ENCODE measurements at places on chromosomes 16 and 17.

GRCh38 chr17:78820841-78821240 lies 19.8 kb downstream of the USP36 start:
- no peak for DNase-seq

- no peak for DNase-seq
Observed at GRCh38 chr16:12881182-12881581, 20.2 kb upstream of the SHISA9 start.

GRCh38 chr16:1812732-1813163 lies 13.9 kb downstream of the HAGH start:
- DNase-seq: peak; percentile 71

DNA sequence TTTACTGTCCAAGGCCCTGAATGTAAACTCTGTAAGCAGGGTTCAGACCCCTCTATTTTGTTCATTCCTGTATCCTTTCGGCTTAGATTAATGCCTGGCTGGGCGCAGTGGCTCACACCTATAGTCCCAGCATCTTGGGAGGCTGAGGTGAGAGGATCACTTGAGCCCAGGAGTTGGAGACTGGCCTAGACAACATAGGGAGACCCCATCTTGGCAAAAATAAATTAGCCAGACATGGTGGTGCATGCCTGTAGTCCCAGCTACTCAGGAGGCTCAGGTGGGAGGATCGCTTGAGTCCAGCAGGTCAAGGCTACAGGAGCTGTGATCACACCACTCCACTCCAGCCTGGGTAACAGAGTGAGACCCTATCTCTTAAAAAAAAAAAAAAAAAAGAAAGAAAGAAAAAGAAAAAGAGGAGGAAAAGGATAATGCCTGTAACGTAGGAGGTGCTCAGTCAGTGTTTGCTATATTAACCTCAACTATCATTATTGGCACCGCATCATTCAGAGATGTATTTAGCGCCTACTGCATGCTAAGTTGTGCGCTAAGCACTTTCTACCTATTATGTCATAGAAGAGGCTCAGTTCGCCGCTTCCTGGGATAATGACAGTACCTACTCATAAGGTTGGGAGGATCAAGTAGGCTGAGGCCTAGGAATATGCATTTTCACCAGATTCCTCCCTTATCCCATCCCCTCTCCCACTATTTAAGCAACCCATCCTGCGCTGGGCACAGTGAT lies 5.0 kb downstream of the SOCS1 start:
- no peak for DNase-seq

- no peak for DNase-seq
Observed at GRCh38 chr17:77849239-77849638, 109.3 kb upstream of the TNRC6C start.

DNA sequence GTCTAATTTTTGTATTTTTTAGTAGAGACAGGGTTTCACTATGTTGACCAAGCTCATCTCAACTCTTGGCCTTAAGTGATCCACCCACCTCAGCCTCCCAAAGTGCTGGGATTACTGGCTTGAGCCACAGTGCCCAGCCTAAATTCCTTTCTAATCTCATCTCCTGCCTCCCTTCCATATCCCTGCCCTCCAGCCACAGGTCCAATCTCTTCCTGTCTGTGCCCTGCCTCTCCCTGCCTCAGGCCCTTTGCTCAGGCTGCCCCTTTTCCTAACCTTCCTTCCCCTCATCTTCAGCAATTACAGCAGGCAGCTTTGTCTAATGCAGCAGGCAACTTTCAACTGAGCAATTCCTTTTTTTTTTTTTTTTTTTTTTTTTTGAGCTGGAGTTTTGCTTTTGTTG lies 46.8 kb downstream of the CFAP20 start:
- DNase-seq: no peak

DNA sequence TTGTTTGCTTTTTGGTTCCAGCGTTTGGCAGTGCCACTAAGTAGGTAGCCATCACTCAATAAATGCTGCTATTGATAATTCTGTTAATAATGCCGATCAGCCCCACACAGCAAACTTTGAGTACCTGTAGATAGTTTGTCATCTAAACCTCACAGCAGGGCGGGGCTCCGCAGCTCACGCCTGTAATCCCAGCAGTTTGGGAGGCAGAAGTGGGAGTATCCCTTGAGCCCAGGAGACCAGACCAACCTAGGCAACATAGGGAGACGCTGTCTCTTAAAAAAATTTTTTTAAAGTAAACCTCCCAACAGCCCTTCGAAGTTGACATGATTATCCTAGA lies 1.6 kb downstream of the BFAR start:
- no peak for DNase-seq

- DNase-seq: no peak
Observed at GRCh38 chr17:12536472-12536871, 129.2 kb upstream of the MYOCD start.

DNA sequence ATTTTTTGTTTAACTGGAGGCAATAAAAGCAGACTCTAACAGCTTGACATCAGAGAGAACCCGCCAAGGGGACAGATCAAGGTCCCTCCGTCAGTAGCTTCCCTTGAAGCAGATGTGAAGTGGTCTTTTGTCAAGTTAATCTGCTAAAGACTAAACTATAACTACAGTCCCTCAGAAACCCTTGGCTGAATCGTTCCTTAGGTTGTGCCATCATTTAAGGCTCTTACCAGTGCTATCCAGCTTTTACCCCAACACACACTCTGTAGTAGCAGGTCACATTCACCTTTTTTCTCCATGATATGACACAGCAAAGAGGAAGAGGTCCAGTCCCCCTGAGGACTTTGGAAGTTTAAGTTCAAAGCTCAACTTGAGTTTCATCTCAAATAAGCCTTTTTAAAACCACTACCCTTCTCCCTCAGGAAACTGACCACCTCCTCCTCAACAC lies 49.7 kb downstream of the ERN1 start:
- DNase-seq: no peak

DNA sequence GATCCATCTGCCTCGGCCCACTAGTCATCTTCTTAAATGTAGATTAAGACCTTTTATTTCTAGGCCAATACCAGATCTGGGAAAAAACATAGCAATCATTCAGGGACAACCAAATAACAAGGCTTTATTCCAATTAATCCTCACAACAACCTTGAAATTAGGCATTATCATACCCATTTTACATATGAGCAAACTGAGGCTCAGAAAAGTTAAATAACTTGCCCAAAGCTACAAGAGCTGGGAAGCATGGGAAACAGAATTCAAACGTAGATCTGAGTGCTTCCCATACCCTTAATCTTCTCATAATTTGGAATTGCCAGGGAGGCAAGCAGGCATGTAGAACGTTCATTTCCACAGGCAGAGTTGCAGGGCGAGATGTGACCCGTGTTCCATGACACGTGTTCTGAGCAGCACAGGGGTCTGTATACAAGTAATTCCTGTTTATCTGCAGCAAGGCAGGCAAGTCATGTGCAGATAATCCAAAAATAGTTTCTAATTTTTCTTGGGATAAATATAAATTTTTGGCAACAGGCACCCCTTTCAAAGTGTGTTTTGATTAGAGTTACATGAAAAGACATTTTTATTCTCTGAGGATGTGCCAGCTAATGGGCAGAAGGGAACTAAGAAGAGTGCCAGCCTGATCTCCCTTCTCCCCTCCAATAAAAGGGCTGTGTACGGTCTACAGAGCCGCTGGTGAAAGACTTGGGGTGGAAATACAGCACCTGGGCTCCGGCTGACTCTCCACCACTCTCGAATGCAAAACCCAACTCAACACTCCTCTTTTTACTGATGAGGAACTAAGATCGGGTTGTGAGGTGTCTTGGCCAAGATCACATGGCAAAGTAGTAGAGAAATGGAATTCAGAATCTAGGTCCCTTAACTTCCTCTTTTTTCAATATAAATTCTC lies 27.7 kb upstream of the MYOCD start:
- no peak for DNase-seq

DNA sequence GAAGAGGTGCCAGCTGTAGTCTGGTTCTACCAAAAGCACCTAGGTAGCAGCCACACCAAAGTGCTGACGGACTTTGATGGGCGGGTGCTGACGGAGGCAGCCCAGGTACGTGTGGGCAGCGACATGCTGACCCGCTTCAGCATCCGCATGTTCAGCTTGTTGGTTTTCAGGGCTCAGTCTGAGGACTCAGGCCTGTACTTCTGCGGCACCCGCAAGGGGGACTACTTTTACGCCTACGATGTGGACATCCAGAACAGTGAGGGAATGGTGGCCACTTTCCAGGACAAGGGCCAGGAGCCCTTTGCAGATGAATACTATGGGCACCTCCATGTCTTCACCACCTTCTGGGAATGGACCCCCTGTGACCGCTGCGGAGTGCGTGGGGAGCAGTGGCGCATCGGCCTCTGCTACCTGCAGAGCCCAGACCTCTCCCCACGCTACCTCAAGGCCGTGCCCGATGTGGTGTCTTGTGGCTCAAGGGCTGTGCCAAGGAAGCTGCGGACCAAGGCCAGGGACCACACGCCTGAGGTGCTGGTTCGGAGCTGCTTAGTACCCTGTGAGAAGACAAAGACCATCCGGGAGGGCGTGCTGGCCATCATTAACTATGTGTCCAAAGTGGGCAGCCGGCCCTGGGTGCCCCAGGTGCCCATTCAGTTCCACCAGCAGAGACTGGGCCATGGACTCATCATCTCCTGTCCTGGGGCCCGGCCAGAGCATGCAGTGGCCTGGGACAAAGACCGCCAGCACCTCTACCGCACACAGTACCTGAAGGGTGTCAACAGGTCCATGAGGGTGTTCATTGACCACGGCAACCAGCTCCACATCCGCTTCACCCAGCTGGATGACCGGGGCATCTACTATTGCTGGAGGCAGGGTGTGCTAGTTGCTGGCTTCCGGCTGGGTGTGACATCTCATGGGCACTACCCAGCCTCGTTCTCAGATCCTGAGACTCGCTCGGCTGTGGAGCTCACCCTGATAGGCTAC lies 5.0 kb upstream of the EFTUD2 start:
- no peak for DNase-seq

- DNase-seq: no peak
Observed at GRCh38 chr17:31224366-31224765, 72.7 kb downstream of the OMG start.

DNA sequence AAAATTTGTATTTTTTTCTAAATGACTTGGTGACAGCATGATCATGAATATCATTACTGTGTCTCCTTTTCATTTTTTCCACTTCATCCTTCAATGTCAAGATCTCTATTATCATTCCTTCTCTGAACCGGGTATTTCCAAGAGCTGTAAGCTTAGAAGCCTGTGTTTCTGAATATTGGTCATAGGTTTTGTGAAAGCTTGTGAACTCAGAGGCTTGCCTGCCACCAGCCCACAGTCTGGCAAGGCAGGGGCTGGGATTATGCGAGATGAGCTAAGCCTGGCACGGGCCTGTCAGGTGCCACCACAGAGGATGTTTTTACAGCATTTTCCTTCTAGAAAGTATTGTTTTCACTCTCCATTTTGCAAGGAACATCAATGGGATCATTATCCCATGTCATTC lies 92.8 kb downstream of the MYH10 start:
- DNase-seq: no peak

DNA sequence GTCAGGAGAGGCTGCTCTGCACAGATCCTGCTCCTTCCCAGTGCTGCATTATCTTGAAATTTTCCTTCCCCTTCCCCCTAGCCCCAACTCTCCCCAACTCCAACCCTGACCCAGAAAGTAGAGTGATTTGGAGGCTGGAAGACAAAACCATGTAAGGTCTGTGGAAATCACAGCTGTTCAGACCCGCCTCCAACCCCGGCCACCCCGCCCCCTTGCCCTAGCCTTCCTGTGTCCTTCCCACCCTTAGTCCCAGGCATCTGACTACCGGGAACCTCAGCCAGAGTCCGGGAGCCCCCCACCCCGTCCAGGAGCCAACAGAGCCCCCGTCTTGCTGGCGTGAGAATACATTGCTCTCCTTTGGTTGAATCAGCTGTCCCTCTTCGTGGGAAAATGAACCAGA lies at the start of gene AOC3:
TSS of gene AOC3 (plus strand) at position 246 of the 400 bp plus-strand sequence. CDS start at position 391, 145 bp downstream.
- DNase-seq: no peak

GRCh38 chr17:31509805-31510177 lies 118.3 kb downstream of the RAB11FIP4 start:
- no peak for DNase-seq

DNA sequence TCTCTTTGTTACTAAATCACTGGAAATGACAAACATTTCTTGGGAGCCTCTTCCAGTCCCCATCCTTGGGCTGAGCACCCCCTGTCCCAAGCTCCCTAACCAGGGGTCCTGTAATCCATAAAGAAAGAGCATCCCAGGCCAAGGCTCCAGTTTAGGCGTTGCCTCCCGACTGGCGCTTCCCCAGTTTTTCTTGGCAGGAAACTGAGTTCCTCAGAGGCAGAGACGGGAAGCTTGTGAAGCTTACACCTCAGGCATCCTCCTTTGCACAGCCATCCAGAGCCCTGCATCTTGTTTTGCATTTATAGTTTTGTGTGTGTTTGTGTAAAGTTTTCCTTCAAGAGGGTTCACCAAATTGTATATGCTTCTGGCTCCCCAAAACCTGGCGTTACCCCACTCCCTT lies 7.1 kb downstream of the COPZ2 start:
- no peak for DNase-seq

DNA sequence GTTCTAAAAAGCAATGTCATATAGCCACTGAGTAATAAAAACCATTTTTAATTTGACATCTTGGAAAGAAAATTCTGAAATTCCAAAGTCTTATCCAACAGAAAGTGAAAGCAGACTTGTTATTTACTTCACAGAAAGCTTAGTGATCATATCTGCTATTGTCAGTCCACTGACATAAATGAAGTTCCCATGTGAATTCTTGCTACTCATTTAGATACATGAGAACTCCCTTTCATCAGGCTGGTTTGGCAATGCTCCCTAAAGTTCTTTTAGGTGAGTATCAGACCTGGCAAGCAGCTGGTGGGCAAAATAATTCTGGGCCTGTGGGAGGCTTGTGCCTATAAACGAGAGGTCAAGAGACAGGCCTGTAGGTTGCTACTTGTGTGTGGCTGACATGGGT lies 23.4 kb downstream of the NME2 start:
- DNase-seq: peak; percentile 2

Data from suppressor macrophage treated with lipopolysaccharide for 4 hours (primary cell).